Posterior cingulate gyrus (tissue), 11 donors: ENCODE measurements at places on chromosomes 3 and 15.

GRCh38 chr15:42608752-42609488 is 33.5 kb downstream of the STARD9 start:
- no peak for DNase-seq

DNA sequence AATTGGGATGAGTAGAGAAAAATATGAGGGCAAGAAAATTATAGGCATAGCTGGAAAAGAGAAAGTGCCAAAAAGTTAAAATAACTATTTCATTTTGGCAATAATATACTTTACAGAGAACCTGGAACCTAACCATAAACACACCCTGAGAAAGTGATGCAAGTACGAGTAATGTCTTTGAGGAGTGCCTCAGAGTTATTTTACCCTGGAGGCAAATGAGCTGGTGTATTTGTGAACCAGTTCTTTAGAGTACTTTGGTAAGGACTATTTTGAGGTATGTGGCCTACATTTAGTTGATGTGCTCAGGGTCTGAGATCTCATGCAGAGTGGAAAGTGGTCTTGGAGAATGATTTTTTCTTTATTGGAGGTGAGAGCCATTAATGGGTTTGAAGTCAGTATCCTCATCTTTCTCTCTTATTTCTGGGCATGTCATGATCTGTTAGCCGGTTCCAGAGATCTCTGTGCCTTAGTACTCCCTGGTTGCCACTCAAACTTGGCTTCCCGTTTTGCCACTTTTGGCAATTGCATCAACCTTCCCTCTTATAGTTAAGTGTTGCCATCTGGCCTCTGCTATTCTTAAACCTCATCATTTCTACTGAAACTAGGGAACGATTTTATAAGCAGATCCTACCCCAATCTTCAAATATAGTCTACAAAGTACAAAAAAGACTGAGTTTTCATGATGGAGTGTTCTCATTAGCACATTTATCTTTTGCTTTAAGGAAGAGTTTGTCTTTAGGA is 145.7 kb downstream of the EPHA6 start:
- DNase-seq, result no peak

DNA sequence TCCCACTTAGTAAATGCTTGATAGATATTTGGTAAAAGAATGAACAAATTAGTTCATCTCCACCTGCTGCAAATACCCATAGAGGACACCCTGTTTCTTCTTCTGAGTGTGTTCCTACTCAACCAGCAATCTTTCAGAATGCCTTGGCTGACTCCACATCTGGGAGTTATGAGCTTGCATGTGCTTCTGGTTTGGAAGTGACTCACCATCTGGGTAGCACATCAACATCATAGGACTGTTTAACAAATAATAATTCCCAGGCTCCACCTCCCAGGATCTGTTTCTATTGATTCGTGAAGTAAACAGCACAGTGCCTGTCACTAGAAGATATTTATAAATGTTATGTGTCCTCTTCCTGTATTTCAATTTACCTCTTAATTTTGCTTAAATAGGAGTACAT is 580.1 kb downstream of the ROBO2 start:
- no peak for DNase-seq

DNA sequence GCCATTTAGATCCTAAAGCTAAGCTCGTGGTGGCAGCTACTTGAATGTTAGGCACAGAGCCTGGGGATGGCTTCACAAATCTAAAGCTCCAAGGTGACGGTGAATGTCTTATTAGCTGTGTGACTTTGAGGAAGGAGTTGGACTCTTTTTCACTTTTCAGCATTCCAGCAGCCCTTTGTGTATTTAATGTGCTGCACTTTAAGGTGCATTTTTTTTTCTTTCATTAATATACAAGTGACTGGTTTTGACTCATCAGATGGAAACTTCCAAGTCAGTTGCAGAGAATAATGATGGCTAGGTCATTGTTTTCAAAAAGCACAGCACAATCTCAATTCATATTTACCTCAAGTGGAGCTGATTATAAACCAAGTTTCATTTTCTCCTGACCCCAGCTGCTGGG is 55.8 kb downstream of the TMED3 start:
- DNase-seq, result no peak

GRCh38 chr3:34988296-34988695 is 651.0 kb upstream of the ARPP21 start:
- no peak for DNase-seq

DNA sequence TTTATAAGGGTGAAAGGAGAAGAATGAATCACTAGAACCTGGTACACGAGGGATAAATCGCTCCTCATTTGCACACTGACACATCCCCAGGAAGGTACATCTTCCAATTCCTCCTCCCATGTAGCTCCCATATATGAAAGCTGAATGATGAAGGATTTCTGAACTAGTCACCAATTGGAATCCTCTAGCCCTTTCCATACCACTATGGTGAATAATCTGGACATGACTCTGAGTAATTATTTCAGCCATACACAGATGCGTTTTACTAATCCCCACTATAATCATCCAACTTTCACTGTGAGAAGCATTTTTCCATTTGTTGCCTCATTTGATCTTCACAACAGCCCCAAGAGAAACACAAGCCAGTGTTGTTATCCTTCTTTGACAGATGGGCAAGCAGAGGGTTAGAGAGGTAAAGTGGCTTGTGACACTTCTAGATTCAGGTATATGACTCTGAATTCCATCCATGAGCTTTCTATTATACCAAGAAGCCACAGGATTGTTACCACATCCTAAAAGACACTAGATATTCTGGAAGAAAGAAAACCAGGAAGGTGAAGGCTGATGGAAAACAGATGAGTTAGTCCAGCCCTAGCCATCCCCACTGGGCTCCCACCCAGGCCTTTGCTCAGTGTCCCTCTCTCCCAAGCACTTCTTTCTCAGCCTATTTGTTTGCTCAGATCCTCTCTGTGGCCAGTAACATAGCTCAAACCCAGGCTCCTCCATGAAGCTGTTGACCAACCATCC is 22.2 kb upstream of the BCL6 start:
- DNase-seq, result no peak

DNA sequence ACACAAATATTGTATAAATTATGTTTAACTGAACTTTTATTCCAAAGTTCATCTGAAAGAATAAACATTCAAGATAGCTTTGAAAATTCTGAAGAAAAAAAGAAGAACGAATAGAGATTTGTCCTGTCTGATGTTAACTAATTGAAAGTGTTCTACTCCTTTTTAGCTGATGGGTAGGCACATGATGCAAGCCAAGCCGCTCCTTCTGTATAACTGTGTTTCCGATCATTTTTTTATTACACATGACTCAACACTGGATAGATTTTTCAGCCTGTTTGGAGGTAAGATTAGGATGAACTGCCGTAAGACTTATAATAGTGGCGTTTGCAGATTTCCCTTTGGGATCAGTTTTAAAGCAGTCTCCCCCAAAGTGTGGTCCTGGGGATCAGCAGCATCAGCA is 19.0 kb downstream of the NSUN3 start:
- no peak for DNase-seq

GRCh38 chr3:187673012-187673411 is 2.8 kb upstream of the SST start:
- no peak for DNase-seq

DNA sequence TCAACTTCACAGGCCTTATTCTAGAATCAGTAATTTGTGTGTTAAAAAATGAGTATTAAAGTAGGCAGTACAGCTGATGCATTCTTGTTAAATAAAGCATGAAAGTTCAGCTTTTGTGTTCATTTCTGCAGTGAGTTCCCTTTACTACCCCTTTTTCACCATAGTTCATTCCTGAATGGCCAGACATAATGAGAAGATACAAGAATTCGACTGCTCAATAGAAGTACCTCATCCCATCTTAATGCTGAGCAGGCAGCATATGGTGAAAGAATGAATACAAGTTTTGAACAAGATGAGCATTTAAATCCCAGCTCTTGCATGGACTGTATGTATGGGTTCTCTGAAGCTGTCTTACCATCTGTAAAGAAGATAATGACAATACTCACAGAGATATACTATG is 647.6 kb upstream of the TGFBR2 start:
- no peak for DNase-seq

DNA sequence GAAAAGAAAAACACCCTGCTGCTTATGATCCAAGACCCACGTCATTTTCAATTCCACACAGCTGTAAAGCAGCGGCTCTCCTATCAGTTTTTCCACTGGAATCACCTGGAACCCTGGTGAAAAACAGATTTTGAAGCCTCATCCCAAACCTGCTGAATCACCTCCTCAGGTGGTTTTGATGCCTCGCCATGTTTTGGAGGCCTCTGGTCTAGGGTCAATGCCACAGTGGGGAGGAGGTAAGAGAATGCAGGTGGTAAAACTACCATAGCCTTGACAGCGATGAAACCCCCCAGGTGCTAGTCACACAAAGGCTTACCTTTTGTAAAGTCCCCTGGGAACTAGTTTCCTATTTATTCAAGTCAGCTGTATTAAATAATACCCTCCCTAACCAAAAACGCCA is 24.8 kb downstream of the MYO1E start:
- DNase-seq, result no peak

DNA sequence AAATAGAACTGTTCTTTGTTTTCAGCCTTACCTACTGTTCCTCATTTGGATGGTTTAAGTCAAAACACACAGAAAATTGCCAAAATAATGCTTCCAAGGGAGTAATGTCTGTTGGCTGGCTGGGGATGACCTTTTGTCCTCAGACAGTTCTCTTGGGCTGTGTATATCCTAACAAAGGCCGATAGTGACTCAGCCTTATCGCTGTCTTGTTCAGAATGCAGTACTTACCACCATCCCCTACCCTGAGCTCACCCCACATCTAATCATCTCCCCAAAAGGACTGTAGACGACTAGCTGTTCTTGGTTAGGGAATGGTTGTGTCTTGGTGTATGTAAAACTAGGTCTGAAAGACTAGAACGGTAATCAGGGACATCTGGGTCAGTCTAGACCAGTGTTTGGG is 35.0 kb downstream of the RAB11A start:
- no peak for DNase-seq

- no peak for DNase-seq
Measured at GRCh38 chr15:60583946-60584345, 105.0 kb upstream of the ICE2 start.

DNA sequence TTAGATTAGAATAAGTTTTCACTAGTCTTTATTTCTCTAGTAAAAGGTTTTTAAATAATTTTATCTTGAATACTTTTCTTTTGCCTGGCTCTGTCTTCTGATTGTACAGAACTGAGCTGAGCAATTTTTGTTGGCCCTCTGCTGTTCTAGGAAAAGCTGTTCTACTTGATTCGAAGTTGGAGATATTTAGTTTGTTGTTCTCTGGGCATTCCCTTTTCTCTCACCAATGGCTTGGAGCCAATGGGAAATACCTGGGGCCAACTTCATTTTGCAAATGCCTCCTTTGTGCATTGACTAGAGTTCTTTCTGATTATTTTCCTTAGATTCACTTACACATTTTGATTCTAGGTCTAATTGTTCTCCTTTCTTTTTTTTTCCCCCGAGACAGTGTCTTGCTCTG is 16.5 kb downstream of the ABHD5 start:
- DNase-seq, result no peak

DNA sequence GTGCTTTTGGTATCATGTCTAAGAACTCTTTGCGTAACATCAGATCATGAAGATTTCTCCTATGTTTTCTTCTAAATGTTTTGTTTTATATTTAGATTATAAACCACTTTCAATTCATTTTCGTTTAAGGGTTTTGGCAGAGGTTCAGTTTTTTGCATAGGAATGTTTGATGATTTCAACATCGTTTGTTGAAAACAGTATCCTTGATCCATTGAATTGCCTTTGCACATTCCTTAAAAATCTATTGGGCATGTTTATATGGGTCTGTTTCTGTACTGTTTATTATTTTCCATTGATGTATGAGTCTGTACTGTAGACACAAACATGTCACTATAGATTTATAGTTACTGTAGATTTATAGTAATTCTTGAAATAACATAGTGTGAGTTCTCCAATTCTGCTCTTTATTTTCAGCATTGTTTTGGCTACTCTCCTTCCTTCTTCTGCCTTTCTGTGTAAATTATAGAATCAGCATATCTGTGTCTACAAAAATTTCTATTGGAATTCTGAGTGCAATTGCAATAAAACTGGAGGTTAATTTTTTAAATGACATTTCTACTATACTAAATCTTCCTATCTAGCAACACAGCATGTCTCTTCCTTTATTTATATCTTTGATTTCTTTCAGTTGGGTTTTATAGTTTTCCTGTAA is 374.0 kb downstream of the SV2B start:
- DNase-seq, result no peak

- DNase-seq, result no peak
Measured at GRCh38 chr3:190608850-190609589, 95.1 kb downstream of the IL1RAP start.

DNA sequence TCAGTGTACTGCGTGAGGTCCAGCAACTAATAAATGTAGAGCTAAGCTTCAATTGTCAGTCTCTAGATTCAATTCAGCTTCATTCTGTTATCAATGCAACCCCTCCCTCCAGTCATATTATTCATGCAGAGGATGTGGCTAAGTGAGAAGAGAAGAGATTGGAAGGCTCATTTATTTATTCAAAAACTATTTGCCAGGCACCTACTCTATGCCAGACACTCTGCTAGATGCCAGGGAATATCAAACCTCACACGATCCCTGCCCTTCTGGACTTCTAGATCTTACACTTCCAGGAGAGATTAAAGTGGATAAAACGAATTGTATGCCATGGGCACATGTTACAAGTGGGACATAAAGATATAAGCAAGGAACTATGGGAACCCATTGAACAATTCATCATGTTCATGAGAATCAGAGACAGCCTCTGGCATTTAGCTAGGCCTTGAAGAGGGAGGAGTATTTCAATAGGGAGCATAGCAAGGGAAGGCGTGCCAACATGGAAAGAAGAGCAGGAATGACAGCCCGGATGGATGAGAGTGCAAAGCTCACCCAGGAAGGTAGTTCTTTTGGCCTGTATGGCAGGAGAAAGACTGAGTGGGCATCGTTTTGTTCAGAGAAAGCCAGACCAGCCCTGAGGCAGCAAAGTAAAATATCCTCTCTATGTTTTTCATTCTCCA is 75.4 kb downstream of the FGF12 start:
- DNase-seq, result no peak

GRCh38 chr3:151282921-151283320 is 4.6 kb upstream of the P2RY14 start:
- DNase-seq, result no peak

- DNase-seq, result no peak
Measured at GRCh38 chr15:72965671-72966070, 86.6 kb upstream of the NEO1 start.

DNA sequence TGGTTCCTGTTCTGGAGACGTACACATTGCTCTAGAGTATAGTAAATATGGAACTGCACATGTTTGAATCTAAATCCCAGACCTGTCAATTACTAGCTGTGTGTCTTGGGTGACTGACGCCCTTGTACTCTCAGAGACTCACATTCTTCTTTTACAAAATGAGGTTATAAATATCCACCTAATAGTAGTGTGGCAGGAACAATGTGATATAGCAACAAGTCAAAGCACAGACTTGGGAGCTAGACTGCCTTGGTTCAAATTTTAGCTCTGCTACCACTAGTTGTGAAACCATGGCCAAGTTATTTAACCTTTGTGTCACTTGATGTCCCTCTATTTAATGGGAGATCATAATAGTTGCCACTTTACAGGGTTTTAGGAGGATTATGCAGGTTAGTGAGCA is 245.6 kb downstream of the CPNE4 start:
- DNase-seq, result no peak

GRCh38 chr15:66829551-66830121 is 127.6 kb downstream of the SMAD6 start:
- DNase-seq, result no peak
